Hindlimb muscle (tissue), 1 donor: ENCODE measurements at places on chromosomes 3 and 15. TPM values are rescaled to one million over a fixed set of nuclear protein-coding genes. Genes with fewer than 3 reads are reported as not detected.

DNA sequence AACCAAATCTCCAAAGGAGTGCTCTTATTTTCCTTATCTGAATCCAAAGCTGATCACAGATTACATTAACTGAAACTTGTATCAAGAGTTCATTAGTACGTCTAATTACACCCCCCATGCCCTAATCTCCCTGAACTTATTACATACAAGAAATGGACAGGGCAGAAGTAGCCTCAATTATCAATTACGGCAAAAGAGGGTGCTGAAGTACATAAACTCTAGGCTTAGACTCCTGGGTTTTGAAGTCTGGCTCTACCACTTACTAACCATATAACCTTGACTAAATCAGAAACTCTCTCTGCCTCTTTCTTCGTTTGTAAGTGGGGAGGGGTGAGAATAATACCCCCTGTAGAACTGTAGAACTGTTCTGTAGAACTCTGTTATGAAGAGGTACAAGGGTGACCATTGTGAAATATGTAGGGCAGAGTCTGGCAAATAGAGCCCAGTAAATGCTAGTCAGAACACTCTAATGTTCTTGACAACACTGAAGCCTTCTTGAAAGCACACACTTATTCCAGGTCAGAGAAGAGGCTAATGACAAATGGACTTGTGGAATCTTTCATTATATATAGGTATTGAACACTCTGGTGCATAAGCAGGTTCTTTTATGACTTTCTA lies 19.6 kb upstream of the OR5K4 start:
- no peak for DNase-seq

DNA sequence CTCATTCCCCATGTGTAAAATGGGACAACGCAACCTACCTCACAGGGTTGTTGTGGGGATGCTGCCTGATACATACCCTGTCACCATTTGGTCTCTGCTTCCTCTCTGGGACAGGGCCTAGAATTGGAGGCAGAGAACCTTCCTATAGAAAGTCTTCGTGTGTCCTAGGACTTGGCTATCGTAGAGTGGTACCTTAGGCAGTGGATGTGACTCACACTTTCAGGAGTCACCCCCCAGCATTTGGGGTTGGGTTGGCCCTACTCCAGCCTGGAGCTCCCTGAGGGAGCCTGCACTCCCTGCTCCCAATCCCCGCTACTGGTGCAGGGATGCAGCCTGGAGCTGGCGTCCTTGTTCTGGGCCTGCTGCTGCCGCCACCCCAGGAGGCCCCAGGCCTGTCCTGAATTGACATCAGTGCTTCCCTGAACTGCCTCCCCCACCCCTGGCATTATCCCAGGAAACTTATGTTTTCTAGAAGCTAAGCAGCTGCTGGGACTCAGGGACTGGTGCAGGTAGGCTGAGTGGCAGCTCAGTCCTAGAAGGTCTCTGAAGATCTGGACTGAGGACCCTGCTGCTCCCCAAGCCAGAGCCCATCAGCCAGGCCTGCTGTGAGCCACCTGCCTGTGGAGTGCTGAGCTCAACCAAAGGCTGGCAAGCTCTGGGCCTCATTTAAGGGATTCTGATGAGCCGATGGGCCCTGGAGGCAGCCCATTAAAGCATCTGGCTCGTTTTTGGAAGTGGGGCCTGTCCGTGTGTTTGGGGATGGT lies 9.9 kb downstream of the C15orf39 start:
- no peak for DNase-seq

GRCh38 chr15:80474224-80475215 lies 70.3 kb downstream of the ARNT2 start:
- no peak for DNase-seq

- DNase-seq, result no peak
These were observed 19.4 kb upstream of the ALPK3 start for GRCh38 chr15:84797801-84798200.

DNA sequence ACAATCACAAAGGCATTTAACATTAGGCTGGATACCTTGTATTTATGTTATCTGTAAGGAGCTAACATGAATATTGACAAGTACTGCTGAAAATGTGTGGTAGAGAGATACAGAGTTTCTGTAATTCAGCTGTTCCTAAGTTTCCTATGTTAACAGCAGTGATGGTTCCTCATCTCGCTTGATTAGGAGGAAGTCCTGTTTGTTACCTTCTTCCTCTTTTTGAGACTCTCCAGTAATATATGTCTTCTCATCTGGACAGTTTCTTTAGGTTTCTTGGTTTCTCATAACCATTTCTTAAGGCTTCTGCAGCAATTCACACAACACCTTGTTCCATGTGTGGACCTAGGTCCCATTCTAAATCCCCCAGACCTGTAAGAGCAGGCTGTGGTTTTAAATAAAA lies 11.4 kb upstream of the PEX5L start:
- no peak for DNase-seq

DNA sequence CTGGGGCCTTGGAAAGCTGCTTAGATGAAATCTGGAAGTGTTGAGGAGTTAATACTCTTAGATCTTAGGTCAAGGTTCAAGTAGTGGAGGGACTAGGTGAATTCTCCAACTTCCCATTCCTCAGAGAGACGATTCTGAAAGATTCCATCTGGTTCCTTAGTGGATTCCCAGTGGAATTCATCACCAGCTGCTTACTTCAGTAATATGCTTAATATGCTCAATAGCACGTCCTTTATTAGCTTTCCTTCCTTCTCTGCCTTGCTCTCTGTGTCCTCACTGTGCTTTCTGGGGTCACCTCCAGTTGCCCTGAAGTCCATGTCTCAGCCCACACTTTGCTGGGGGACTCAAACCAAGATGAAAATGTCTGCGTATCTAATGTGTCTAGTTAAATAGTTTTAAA lies 31.0 kb downstream of the CEP63 start:
- DNase-seq, result no peak

- no peak for DNase-seq
These were observed 266.8 kb upstream of the NECTIN3 start for GRCh38 chr3:110804856-110805255.

DNA sequence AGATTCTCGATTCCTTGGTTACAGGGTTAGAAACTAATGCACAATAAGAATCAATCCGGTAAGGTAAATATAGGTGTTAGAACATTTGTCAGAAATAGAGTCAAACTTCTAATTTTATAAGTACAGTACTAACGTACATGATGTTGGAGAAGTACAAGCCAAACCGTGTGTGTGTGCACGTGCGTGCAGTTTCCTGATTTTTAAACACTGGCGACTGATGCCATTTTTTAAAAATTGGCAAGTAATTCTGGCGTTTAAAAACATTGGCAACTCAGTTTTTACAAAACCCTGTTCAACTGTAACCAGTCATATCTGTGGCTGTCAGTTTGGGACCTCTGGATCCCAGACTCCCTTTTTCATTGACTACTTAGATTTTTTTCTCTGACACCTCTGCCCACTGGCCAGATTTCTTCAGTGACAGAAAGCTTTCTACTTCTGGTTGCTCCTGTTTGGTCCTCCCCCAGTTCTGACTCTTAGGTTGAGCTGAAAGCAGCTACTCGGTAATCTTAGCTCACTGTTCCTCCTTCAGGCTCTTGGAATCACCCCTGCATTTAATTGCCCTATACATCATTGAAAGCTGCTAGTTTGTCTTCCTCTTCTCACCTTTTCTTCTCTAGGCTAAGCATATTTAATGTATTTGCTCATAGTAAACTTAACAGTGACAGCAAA lies 843 bp downstream of the ATG7 start:
- no peak for DNase-seq

The SPRED1 gene
- 31.4 TPM for polyA plus RNA-seq

The RAB6B gene
- polyA plus RNA-seq, result 9.7 TPM

The EXD1 gene
- 0.12 TPM for polyA plus RNA-seq

The ASB14 gene
- 1.1 TPM for polyA plus RNA-seq
